ENCODE measurements at places on chromosomes 13 and 19.

- peak overlapping the region; percentile 98 for H3K27ac ChIP-seq
- no peak for DNase-seq
- peak overlapping the region; percentile 59 for H3K4me3 ChIP-seq
Observed at GRCh38 chr19:5953680-5954213, 24.2 kb downstream of the RANBP3 start.

GRCh38 chr13:62096652-62097051 is 681.0 kb upstream of the PCDH20 start:
- no peak overlapping the region for H3K4me3 ChIP-seq
- H3K27me3 ChIP-seq, result peaks cover 2% of the 10 kb centered on the region
- no peak for DNase-seq
- no peak overlapping the region for H3K27ac ChIP-seq

DNA sequence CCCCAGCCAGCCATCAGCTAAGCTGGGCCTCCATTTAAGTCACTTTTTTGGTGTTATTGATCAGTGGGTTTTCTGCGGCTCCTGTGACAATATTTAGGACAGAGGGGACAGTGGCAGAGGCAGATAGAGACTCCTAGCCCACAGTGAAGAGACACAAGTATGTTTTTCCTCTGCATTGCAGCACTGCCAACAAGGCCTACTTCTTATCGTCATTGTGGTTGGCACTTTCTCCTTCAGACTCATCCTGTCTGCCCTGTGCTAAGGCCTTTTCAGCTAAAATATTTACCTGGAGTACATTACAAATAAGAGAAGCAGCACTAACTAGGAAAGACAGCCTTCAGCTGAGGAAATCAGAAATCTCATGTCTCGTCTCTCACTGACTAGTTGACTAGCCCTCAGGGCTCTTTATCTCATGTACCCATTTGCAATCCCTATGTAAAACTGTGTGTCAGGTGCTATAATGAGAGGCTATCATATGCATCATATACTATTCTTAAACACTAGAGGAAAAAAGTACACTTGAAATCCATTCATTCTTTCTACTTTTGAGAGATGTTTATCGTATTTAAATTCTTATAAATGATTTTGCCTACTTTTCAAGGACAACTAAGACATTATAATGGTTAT is 62.2 kb downstream of the ZAR1L start:
- H3K4me1 ChIP-seq, result peaks cover 8% of the 10 kb centered on the region
- H3K27ac ChIP-seq, result no peak overlapping the region
- H3K36me3 ChIP-seq, result no peaks in the 10 kb centered on the region
- no peak for DNase-seq
- no peak overlapping the region for H3K4me3 ChIP-seq

- no peak overlapping the region for H3K27ac ChIP-seq
- peaks cover 6% of the 10 kb centered on the region for H3K27me3 ChIP-seq
- peaks cover 5% of the 10 kb centered on the region for H3K4me1 ChIP-seq
- DNase-seq, result no peak
- no peak overlapping the region for H3K4me3 ChIP-seq
Observed at GRCh38 chr13:100179276-100179675, 90.4 kb downstream of the PCCA start.

- peaks cover 13% of the 10 kb centered on the region for H3K4me1 ChIP-seq
- H3K4me3 ChIP-seq, result no peak overlapping the region
- peak overlapping the region; percentile 48 for H3K27ac ChIP-seq
- H3K27me3 ChIP-seq, result no peaks in the 10 kb centered on the region
Observed at GRCh38 chr19:47497050-47497766, 13.2 kb upstream of the KPTN start.

- no peak overlapping the region for H3K27ac ChIP-seq
- H3K4me3 ChIP-seq, result no peak overlapping the region
- H3K4me1 ChIP-seq, result peaks cover 7% of the 10 kb centered on the region
- H3K36me3 ChIP-seq, result no peaks in the 10 kb centered on the region
- peaks cover 25% of the 10 kb centered on the region for H3K27me3 ChIP-seq
- DNase-seq, result no peak
Observed at GRCh38 chr13:112253631-112254030, 122.5 kb upstream of the SPACA7 start.

DNA sequence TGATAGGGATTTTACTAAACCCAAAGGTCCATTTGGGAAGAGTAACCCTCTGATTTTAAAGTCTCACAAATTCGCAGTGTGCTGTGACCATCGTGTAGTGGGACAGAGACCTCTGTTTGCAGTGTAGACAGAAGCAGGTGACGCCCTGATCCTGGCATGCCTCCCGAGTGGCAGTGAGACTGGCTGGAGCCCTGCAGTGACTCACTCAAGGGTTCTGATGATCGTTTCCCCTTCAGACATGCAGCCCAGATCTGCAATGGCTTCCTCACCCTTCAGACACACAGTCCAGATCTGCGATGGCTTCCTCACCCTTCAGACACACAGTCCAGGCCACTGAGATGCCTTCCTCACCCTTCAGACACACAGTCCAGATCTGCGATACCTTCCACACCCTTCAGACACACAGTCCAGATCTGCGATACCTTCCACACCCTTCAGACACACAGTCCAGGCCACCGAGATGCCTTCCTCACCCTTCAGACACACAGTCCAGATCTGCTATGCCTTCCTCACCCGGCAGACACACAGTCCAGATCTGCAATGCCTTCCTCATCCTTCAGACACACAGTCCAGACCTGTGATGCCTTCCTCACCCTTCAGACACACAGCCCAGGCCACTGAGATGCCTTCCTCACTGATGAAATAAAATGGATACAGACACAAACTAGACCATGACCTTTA is 125.2 kb downstream of the ATP11A start:
- no peak overlapping the region for H3K4me3 ChIP-seq
- peaks cover 97% of the 10 kb centered on the region for H3K36me3 ChIP-seq
- peaks cover 8% of the 10 kb centered on the region for H3K4me1 ChIP-seq

- peaks cover 12% of the 10 kb centered on the region for H3K27me3 ChIP-seq
- H3K4me1 ChIP-seq, result peaks cover 39% of the 10 kb centered on the region
- H3K36me3 ChIP-seq, result peaks cover 4% of the 10 kb centered on the region
Observed at GRCh38 chr19:5336195-5336965, 4.2 kb downstream of the PTPRS start.

- H3K4me3 ChIP-seq, result no peak overlapping the region
- H3K4me1 ChIP-seq, result peaks cover 17% of the 10 kb centered on the region
- peaks cover 12% of the 10 kb centered on the region for H3K36me3 ChIP-seq
- H3K27ac ChIP-seq, result no peak overlapping the region
- peak; percentile 65 for DNase-seq
Observed at GRCh38 chr19:898663-899062, 5.4 kb downstream of the RNU6-9 start.

- no peak overlapping the region for H3K27ac ChIP-seq
- no peak overlapping the region for H3K4me3 ChIP-seq
- H3K4me1 ChIP-seq, result peaks cover 10% of the 10 kb centered on the region
- no peak for DNase-seq
- no peaks in the 10 kb centered on the region for H3K27me3 ChIP-seq
Observed at GRCh38 chr13:110466266-110466915, 95.1 kb downstream of the RAB20 start.

DNA sequence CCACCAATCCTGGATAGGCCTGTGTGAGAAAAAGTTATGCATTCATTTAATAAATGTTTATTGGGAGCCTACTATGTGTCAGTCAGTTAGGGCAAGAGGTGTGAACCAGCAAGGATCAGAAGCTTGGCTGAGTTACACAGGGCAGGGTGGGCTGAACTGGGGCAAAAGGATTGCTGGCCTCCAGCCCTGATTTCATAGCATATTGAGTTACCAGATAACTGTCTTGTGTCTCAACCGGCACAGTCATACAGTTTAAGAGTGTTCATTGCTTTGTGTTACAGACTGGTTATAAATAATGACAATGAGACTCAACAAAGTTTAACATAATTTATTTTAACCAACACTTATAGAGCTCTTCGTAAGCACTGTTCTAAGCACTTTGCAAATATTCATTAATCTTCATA is 253.8 kb downstream of the DLEU7 start:
- peaks cover 4% of the 10 kb centered on the region for H3K27me3 ChIP-seq
- H3K4me3 ChIP-seq, result no peak overlapping the region
- H3K36me3 ChIP-seq, result no peaks in the 10 kb centered on the region

DNA sequence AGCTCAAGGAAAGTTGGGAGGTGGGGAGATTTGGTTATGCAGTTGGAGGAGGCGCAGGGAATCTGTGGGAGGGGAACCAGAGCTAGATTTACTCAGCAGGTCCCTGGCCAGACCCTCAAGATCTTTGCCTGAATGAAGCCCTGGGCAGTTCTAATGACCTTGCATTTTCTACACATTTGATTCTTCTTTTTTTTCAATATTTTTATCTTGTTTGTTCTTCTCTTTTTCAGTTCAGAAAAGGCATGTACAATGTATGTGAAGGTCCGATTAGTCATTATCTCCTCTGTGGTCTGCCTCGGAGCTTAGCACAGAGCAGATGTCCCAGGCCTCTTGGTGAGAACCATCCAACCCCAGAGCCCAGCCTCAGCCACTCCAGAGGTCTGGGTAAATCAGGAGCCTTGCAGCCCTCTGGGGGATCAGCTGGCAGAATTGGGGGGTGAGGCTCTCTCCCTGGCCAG is 24.2 kb downstream of the SERP2 start:
- H3K4me3 ChIP-seq, result peak overlapping the region; percentile 56
- H3K4me1 ChIP-seq, result peaks cover 95% of the 10 kb centered on the region
- H3K27me3 ChIP-seq, result peaks cover 4% of the 10 kb centered on the region
- DNase-seq, result no peak
- H3K27ac ChIP-seq, result peak overlapping the region; percentile 97

GRCh38 chr19:55813906-55814305 is 17.9 kb downstream of the NLRP11 start:
- no peak overlapping the region for H3K27ac ChIP-seq
- H3K36me3 ChIP-seq, result no peaks in the 10 kb centered on the region
- no peak overlapping the region for H3K4me3 ChIP-seq
- H3K27me3 ChIP-seq, result no peaks in the 10 kb centered on the region
- DNase-seq, result no peak
- no peaks in the 10 kb centered on the region for H3K4me1 ChIP-seq

GRCh38 chr13:76009267-76009890 is 373.2 kb downstream of the LMO7 start:
- no peaks in the 10 kb centered on the region for H3K27me3 ChIP-seq
- no peaks in the 10 kb centered on the region for H3K36me3 ChIP-seq

DNA sequence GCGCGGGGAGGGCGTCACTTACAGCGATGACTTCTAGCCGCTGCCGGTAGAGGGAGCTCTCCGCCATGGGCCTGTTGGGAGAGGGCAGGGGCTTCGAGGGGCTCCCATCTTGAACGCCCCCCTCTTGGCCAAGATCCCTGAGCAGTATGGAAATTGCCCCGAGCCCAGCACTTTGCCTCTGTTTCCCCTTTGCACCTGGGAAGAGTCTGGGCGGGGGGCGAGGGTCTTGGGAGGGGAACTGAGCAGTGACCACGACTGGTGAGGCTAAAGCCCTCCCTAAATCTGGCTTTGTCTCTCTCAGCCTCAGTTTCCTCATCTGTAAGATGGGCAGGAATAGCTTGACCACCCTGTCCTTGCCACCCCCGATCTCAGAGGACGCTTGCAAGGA is 2.8 kb downstream of the PALM3 start:
- H3K27ac ChIP-seq, result no peak overlapping the region
- peak overlapping the region; percentile 36 for H3K4me3 ChIP-seq
- H3K27me3 ChIP-seq, result peaks cover 91% of the 10 kb centered on the region
- peak; percentile 58 for DNase-seq
- H3K36me3 ChIP-seq, result no peaks in the 10 kb centered on the region

GRCh38 chr13:91066745-91067144 is 280.7 kb upstream of the MIR17HG start:
- H3K4me1 ChIP-seq, result peaks cover 32% of the 10 kb centered on the region
- H3K36me3 ChIP-seq, result no peaks in the 10 kb centered on the region
- H3K27ac ChIP-seq, result no peak overlapping the region
- no peak overlapping the region for H3K4me3 ChIP-seq
- no peak for DNase-seq

DNA sequence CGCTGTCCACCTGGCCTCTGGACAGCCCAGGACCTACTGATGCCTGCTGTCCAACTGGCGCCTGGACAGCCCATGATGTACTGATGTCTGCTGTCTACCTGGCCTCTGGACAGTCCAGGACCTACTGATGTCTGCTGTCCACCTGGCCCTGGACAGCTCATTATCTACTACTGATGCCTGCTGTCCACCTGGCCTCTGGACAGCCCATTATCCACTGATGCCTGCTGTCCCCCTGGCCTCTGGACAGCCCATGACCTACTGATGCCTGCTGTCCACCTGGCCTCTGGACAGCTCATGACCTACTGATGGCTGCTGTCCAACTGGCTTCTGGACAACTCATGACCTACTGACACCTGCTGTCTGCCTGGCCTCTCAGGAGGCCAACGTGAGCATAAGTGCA is 208.1 kb downstream of the TEX29 start:
- no peak overlapping the region for H3K4me3 ChIP-seq
- peaks cover 46% of the 10 kb centered on the region for H3K27me3 ChIP-seq
- H3K36me3 ChIP-seq, result no peaks in the 10 kb centered on the region
- H3K4me1 ChIP-seq, result peaks cover 10% of the 10 kb centered on the region
- DNase-seq, result no peak

Data from nephron progenitor cell (in vitro differentiated cells).